Activated effector memory CD4-positive, alpha-beta T cell treated with anti-CD3 and anti-CD28 coated beads, Interleukin-2, amount 50 U/mL, for 16 hours (primary cell): ENCODE measurements at places on chromosomes 1 and 21.

DNA sequence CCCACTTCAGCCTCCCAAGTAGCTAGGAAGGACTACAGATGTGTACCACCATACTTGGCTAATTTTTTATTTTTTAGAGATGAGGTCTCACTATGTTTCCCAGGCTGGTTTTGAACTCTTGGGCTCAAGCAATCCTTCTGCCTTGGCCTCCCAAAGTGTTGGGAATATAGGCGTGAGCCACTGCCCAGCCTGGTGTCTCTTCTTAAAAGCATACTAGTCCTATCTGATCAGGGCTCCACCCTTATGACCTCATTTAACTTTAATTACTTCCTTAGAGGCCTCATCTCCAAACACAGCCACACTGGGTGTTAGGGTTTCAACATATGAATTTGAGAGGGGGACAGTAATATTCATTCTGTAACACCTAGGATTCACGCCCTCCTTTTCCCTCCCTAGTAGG is 130.9 kb downstream of the GLIS1 start:
- no peak for DNase-seq

- DNase-seq, result no peak
Measured at GRCh38 chr1:65059930-65060538, 88.0 kb upstream of the AK4 start.

GRCh38 chr1:166889776-166890175 is 13.7 kb upstream of the TADA1 start:
- DNase-seq, result no peak

DNA sequence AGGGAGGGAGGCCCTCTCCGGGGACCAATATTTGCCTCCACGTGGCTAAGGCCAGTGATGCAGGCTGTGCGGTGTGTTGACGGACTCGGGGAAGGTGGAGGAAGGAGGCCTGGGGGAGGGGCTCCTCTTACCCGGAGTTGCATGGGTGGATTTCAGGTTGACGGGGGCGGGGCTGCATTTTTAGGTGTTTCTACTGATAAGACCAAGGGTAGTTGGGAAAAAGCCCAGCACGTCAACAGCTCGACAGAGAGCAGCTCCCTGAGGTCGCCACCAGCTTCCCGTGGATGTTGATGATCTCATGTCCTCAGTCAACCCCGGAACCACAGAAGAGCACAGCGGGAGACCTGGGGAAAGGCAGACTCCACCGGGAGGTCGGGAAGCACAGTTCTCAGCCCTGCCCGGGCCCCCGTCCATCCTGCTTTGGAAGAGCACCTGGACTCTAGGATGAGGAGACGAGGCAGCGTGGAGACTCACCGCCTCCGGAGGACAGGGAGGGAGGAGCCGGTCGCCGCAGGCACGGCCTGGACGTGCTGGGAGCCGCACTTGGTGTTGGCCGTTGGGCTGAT is 32.9 kb upstream of the COL6A1 start:
- DNase-seq, result no peak

GRCh38 chr1:208242941-208243526 is 1.1 kb downstream of the PLXNA2 start:
- DNase-seq, result no peak

DNA sequence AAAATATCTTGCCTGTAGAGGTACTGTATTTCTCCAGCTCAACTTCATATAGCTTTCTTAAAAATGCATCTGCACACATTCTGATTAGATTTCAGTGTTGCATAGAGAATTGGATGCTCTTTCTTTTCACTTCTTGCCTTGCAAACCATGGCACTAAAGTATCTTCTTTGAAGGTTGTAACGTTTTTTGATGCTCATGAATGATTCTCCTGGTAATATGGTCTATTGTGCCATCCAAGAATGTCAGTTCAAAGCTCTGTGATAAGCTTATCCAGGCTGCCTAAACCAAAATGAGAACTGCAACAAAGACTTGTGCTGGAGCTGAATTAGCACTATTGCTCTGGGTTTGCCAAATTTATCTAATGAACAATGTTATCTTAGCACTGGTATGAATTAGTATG is 1.9 kb downstream of the SGIP1 start:
- DNase-seq, result no peak

GRCh38 chr21:42941696-42942085 is 16.3 kb upstream of the ERVH48-1 start:
- no peak for DNase-seq

DNA sequence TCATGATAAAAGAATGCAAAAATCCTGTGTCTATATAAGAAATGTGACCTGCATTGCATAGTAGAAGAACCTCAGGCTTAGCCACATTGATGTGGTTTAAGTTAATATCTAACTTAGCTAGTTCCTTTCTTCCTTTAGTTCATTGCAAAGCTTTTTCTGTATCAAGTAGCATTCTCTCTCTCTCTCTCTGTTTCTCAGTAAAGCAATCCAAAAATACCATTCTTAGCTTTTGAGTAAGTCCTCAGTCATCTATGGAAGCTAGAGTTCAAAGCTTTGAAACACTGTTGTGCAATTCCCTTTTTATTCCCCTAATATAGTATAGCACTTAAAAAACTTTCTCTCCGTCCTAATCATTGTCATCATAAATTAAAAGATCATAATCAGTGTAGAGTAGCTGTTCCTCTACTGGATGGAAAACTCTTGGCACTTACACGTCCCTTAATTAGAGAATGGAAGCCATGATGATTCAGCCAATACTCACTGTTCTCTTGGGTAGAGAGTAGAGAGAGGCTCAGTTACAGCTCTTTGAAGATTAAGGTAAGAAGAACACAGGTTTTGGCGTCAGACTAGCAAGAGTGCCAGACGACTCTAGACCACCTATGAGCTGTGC is 350.3 kb upstream of the LYPLAL1 start:
- DNase-seq, result no peak

DNA sequence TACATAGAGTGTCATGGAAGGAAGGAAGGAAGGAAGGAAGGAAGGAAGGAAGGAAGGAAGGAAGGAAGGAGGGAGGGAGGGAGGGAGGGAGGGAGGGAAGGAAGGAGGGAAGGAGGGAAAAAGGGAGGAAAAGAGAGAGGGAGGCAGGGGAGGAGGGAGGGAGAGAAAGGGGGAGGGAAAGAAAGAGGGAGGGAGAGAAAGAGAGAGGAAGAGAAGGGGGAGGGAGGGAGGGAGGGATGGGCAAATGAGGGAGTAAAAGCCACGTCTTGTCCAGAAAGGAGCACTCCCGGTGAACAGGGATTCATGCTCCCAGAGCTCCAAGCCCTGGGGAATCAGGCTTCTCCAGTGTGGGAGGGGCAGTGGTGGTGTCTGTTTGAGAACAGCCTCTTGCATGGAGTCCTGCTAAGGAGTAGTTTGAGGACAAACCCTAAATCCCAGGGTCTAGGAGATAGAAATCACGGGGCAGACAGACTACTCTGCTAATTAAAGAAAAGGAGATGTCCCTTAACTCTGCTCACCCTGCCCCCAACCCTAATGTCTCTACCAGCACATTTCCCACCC is 71.6 kb downstream of the TAS1R2 start:
- no peak for DNase-seq

DNA sequence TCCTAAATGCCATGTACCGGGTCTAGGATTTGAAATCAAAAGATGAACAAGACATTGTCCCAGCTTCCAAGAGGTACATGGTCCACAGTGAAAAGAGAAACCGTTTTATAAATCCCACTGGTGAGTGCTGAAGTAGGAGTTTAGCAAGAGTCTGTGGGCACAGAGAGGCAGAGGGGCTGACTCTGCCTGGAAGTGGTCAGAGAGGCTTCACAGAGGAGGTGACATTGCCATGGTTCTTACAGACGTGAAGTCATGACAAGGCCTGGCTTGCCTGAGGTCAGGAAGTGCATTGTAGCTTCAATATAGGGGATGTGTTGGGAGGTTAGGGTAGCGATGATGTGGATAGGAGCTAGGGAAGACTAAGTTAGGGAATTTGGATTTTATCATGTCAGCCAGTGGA is 28.4 kb downstream of the MAPKAPK2 start:
- no peak for DNase-seq
